ENCODE measurements at places on chromosomes 5 and 9.
A peak's percentile ranks its signal among the peaks of the same experiment; 100 is the strongest.

DNA sequence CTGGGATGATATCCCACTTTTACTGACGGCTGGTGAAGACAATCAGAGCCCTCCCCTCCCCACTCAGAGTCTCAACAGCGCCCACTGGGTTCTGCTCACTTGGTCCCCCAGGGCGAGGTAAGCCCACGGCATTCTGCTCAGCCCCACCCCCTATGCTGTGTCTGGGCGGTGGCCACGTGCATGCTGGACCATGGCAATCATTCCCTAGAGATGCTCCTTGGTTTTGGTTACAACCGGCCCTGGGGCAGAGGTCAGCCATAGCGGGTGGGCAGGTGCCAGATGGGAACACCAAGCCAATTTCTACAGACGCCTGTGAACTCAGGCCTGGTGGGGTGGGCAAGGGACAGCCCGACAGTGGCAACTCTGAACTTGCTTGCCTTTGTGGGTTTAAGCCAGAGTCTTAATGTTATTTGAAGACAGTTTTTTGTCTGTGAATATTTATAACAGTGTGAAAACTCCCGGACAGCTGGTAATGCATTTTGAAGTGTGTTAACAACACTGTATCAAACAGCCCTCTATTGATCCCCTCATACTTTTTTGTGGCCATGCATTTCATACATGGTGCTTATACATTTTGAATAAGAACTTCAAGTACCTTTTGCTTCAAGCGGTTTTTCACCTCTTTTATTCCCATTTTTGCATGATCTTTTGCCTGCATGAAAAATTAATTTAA lies 94.2 kb downstream of the CRB2 start:
- DNase-seq = no peak

DNA sequence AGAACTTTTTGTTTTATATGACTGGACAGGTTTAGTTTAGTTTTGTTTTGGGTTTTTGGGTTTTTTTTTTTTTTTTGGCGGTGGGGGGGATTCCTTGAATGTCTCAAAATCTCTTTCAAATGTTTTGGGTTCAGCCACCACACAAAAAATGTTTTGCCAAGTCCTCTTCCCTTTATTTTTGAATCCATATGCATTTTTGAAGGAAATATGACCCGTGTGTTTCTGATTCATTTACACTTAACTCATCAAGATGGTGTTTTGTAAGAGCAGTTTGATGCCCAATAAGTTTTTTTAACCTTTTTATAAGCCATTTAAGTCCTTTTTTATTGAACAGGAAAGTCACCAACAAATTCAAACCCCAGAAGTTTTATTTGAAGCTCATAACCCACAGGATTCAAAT lies 209.8 kb downstream of the CWC27 start:
- no peak for DNase-seq

- DNase-seq = peak; percentile 11
Measured at GRCh38 chr5:153974131-153974812, 64.4 kb downstream of the FAM114A2 start.

DNA sequence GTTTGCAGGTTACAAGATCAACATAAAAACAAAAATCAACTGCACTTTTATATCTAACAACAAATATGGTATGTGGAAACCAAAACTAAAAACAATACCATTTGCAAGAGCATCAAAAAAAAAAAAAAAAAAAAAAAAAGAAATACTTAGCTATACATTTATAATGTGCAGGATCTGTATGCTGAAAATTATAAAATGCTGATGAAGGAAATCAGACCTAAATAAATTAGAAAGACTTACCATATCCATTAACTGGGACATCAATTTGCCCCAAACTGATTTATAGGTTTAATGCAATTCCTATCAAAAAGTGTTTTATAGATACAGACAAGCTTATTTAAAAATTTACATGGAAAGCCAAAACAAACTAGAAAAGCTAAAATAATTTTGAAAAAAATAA lies 60.4 kb upstream of the OTP start:
- no peak for DNase-seq

GRCh38 chr5:1106385-1107166 lies 5.3 kb downstream of the SLC12A7 start:
- DNase-seq = no peak

GRCh38 chr5:66285343-66285922 lies 141.3 kb downstream of the SREK1 start:
- DNase-seq = no peak

Data from caudate nucleus (tissue), 63 donors.